ENCODE measurements at places on chromosomes 4 and X. TPM values are rescaled to one million over a fixed set of nuclear protein-coding genes. Genes with fewer than 3 reads are reported as not detected.

Gene MTTP
- total RNA-seq: 0.15 TPM

Gene MRPS18C
- total RNA-seq: 40.8 TPM

Gene PCDH18
- total RNA-seq: 10.8 TPM

Gene HPGDS
- 12.5 TPM for total RNA-seq

Gene BTK
- 62.8 TPM for total RNA-seq

Gene DCAF12L2
- total RNA-seq: not detected

Gene CXXC4
- 1.9 TPM for total RNA-seq

Gene FAM13A
- 39.1 TPM for total RNA-seq

- DNase-seq: no peak
Measured at GRCh38 chr4:53349091-53349491, 16.8 kb downstream of the SCFD2 start.

DNA sequence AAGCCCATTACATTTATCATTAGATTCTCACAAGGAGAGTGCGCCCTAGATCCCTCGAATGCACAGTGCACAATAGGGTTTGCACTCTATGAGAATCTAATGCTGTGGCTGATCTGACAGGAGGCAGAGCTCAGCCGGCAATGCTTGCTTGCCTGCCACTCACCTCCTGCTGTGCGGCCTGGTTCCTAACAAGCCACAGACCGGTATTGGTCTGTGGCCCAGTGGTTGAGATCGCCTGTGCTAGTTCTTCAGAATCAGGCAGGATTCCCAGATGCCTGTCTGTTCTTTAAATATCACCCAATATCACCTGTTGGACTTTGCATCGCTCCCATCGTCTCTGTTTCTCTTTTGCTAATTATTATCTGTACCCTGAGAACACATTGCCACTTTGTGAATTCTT, 14.0 kb downstream of the DSPP start:
- no peak for DNase-seq

GRCh38 chr4:77560170-77560569, 45.5 kb upstream of the CXCL13 start:
- DNase-seq: no peak

DNA sequence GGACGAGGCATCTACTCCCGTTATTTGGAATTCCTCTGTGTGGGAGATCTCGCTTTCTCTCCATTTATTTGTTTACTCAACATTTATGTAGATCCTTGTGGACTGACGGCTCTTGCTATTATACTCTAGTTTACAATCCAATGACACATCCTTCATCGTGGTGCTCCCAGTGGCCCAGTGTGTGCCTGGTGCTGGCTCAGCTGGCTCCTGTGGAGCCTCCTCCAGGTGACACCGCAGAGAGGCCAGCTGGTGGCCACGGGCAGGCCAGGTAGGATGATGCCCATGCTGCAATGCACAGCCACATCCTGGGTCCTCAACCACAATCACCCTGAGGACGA, 84.0 kb upstream of the AFAP1 start:
- no peak for DNase-seq

DNA sequence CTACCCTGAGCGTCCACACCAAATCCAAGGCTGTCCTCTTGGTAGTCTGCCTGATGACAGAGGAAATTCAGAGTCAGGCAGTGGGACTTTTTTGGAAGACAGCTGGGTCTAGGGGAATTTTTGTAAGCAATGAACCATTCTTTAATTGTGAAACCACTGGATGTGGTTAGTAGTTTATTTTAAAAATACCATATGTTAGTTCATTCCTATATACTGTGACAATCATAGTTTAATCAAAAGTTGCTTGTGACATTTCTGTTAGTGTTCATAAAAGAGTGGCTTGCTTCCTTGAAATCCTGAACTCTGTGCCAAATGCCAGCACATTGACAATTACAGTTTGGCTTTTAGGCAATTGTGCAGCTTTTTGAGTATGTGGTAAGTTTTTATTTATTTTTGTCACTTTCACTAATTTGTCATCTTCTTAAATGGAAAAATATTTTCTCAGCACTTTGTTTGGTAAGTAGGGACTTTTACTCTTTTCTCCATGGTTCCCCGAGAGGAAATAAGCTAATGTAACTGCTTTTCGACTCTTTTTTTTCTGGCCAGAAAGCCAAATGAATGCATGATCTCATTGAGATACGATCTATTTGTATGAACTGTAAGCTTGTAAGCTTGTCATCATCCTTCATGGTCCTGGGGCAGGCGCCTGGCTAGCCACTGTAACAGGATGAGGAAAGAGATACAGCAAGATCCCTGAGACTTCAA, 72.6 kb upstream of the SLC4A4 start:
- no peak for DNase-seq

- no peak for DNase-seq
Measured at GRCh38 chrX:154607370-154607769, 11.7 kb downstream of the CTAG1B start.

DNA sequence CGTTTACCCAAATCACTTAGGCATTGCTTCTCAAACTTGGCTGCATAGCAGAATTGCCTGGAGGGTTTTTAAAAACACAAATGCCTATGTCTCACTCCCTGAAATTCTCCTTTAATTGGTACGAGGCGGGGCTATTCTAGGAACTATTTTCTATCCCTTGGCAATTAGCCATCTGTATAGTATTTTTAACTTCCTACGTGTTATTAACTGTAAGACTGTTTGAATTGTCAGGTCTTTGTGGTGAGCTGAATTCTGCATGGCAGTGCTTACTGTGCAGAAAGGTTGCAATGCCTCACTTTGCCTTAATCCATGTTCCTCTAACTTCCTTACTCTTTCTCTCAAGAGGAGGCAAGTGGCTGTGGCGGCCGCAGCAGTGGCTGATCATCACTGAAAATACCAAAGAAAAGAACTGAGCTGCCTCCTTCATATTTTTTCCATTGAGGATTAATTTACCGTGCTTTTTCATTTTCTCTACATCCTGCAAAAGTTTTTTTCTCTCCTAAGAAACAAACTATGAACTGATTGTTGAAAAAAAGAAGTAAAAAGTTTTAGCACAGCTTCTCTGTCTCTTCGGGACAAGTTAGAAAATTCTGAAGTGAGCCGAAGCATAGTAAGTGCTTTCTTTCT, at the start of gene SHROOM3:
SHROOM3 (plus strand) TSS at position 329 of the 627 bp plus-strand sequence. CDS start 824 bp downstream, outside the sequence.
- no peak for DNase-seq

DNA sequence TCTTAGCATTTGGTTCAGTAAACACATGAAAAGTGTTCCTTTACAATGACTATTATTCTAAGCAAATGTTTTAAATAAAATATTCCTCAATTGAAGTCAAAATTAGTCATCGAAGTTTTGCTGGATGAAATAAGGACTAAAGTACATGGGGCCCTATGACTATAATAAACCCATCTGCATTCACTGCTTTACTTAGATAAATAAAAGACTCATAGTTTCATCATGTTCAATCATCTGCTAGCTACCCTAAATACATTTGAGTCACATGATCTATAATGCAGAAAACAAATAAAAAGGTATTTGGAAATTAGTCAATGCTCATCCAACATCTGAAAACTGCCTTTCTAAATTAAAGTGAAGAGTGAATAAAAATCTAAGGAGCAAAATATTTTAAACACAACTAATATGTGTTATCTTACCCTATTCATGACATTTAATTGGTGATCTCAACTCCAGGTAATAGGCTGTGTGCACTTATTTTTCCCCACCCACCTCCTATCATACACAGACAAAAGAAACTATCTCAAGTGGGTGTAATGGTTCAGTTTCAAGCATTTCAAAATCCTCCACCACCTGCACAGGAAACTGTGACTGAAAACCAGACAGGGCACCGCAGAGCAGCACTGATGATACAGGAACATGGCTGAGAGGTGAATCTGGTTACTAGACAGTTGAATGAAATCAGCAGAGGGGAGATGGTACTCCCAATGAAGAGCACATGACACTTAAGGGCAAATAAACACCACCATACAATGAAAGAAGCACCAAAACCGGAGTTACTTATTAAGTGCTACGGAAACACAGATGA, 78.6 kb downstream of the CAMK2D start:
- DNase-seq: no peak

DNA sequence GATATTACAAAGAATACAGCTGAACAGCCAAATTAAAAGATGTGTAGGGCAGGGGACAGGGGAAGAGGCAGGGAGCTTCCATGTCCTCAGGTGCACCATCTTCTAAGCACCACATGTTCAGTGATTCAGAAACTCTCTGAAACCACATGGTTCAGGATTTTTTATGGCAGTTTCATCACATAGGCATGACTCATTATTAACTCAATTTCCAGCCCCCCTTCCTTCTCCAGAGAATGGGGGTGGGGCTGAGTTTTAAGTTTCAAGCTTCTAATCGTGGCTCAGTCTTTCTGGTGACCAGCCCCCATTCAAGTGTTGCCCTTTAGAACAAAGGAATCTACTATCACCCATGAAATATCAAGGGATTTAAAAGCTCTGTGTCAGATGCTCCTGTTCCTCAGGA, 317.8 kb upstream of the GALNT7 start:
- DNase-seq: no peak

DNA sequence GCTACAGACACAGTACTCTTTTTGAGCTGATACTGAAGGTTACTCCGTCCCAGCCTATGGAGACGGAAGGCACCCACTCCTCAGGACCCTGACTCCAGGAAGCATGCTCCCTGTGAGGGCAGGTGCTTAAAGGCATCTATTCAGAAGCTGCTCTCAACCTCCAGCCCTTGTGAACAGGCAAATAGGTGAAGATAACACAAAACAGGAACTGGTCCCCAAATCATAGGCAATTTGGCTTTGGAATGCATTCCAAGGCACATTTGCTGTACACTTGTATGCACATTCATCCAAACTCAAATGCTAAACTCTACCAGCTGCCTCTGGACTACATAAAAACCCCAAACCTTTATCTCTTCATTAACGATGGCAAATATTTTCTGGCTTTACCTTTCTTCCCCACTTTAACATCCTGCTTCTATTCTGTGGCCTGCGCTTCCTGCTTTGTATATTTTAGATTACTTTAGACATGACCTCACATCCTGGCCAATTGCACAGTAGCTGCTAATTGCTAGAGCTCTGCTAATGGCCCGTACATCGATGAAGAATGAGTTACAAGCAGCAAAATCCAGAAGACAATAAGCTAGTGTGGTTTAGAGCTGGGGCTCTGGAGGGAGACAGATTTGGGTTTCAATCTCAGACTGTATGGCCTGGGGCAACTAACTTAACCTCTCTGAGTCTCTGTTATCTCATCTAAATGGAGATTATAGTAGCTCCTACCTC, 3.2 kb downstream of the SEL1L3 start:
- DNase-seq: no peak

DNA sequence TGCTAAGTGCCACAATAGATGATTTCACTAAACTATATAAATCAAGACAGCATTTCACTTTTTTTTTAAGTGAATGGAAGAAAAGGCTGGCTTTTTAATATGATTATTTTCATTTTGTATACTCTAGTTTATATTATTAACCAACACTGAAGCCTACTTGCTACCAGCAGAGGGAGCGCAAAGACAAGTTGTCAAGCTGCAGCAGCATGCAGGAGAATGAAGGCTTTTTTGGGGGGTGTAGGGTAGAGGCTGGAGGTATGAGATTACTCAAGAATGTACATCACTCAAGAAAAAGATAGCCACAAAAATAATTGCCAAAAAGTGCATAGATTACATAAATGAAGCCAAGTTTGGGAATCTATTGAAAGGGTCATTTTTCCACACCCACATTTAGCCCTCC, 519.5 kb downstream of the FGF13 start:
- no peak for DNase-seq

DNA sequence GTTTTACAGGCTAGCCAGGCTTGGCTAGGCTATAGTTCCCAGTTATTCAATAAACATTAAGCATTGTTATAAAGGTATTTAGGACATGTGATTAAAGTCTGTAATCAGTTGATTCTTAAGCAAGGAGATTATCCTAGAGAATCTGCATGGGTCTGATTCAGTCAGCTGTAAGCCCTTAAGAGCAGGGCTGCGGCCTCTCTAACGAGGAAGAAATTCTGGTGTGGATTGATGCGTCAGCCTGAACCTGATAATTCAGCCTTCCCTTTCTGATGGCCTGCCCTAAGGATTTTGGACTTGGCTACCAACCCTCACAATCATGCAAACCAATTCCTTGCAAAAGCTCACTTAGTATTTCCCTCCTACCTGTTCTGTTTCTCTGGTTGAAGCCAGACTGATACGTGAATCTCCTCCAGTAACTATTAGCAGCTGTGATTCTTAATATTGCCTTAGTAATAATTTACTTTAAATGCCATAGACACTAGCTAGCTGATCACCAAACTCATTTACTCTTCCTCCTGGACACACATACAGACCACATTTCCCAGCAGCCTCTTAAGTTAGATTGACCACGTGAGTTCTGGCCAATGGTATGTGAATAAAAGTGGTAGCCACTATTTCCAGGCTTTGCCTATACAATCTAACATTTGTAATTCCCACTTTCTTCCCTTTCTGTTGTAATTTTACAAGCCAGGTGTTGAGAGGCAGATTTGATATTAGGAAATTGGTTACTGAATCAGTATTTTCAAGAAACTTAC, 678.0 kb upstream of the INTU start:
- no peak for DNase-seq

DNA sequence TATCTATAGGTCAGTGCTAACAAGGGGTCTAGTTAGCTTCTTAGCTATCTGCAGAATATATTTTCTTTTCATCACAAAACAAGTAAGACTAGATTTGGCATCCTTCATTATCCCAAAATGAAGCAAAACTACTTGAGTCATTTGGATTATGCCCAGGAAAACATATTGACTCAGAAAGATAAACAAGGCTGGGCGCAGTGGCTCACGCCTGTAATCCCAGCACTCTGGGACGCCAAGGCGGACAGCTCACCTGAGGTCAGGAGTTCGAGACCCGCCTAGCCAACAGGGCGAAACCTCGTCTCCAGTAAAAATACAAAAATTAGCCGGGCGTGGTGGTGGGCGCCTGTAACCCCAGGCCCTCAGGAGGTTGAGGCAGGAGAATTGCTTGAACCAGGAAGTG, 18.0 kb upstream of the MND1 start:
- DNase-seq: no peak

DNA sequence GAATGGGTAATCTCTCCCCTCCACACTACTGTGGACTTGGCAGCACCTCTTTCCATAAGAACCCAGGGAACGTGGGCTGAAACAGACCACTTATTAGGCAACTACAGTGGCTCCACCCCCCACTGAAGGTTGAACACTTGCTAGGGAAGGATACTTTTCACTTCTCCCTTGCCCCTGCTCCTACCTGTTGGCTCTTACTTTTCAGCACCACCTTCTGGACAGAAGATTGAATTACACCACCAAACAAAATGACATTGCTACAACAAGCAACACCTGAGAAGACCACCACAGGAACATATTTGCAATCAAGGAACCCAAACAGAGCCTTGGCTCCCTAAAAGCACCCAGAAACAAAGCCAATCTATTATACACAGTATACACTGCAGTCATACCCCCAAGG, 132.1 kb upstream of the CXCL13 start:
- DNase-seq: no peak
